ENCODE measurements at places on chromosomes 7 and 10. TPM values are rescaled to one million over a fixed set of nuclear protein-coding genes. Genes with fewer than 3 reads are reported as not detected.

DNA sequence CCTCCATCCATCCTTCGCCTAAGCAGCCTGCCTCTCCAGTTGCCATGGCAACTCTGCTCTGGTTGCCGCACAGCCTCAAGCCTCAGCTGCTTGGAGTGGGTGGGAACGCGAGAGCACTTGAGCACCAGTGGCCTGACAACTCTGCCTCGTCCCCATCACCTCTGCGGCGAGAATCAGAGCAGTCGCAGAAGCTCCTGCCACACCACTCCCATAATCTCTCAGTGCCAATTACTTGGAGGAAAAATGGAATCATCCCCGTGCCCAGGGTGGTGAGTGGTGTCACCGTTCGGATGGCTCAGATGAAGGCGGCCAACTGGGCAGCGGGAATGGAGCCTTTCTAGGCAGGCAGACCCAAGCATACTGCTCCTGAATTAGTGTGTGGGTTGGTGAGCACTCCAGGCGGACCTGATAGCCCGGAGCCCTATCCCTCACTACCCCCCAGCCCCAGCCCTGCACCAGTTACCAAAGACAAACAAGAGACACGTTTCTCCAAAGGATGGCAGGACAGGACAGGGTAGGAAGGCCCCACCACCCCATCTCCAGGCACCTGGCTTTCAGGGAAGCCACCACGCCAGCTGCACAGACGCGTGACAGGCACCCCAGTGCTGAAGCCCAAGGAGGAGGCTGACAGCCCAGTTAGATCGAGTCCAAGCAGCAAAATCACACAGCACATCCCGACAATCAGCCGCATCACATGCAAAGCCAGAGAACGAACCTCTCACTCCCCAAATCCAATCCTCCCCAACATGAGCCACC is 335.4 kb downstream of the PTPRN2 start:
- no peak for DNase-seq

DNA sequence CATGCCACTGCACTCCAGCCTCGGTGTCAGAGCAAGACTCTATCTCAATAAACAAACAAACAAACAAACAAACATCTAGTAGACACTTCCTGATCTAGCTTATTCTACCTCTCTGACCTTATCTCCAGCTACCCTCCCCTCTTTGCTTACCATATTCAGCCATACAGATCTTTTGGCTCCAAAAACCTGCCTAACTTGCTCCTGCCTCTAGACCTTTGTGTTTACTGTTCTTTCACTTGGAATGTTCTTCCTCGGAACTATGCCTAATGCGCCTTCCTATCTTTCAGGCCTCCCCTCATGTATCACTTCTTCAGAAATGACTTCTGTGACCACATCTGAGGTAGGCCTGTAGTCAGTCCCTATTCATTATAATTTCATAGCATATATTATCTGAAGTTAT is 20.3 kb upstream of the WNT8B start:
- DNase-seq: no peak

DNA sequence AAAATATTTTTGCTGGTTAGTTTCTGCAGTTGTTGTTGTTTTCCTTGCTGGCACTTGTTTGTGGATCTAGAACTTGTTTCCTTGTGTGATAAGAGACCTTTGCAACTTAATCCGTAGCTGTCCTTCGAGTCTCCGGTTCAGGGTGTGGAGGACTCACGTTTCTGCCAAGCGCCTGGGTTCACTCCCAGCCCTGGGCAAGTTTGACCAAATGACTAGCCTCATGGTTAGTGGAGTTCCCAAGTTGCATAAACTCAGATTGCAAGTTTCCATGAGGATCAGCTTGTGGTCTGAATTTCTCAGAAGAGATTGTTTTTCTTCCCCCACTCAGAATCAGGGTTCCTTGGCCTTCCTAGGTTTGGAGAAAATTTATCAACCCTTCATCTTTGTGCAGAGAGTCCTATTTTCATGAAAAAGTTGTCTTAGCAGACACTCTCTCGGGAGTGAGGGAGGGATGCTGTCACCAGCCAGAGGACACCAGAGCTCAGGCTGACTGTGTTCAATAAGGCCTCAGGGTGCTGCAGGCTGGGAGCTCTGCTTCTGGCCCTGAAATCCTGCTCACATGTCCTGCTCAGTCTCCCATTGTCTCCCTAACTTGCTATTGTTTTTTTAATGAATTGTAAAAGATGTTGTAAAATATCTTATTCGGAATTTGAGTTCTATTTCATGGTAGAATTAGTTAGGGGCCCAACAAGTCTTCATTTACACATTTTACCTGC is 377.7 kb upstream of the KLF6 start:
- no peak for DNase-seq

DNA sequence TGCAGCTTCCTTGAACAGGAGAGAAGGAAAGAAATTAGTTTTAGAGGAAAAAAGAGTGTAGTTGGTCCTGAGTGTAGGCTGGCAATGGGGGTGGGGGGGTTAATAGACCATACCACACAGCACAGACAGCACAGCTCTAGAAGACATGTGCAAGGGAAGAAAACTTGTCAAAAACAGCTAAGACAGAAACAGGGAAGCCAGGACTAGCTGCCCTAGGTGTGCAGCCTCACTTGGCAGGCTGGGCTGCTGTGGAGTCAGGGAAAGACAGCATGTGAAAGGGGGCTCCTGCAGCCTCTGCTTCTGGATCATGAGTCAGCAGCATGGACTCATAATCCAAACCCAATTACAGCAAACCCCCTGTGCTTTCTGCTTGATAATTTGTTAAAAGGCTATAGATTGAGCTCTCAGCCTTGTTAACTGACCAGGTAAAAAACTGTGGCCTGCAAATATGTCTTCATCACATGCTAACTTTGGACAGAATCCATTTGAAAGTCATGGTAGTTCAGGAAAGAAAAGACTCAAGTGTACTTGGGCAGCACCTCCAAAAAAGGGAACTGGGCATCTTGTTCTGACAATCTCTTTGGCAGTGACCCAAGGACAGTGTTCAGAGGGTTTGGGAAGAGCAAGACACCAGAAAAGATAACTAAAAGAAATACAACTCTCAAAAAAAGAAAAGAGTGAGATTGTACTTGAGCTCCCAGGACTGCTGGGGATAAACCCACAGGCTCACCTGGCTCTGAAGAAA is 142.2 kb upstream of the VWC2 start:
- no peak for DNase-seq

GRCh38 chr7:107007007-107007891 is 37.3 kb upstream of the PRKAR2B start:
- no peak for DNase-seq

- DNase-seq: no peak
These were observed 4.5 kb downstream of the PRAP1 start for GRCh38 chr10:133351408-133352318.

DNA sequence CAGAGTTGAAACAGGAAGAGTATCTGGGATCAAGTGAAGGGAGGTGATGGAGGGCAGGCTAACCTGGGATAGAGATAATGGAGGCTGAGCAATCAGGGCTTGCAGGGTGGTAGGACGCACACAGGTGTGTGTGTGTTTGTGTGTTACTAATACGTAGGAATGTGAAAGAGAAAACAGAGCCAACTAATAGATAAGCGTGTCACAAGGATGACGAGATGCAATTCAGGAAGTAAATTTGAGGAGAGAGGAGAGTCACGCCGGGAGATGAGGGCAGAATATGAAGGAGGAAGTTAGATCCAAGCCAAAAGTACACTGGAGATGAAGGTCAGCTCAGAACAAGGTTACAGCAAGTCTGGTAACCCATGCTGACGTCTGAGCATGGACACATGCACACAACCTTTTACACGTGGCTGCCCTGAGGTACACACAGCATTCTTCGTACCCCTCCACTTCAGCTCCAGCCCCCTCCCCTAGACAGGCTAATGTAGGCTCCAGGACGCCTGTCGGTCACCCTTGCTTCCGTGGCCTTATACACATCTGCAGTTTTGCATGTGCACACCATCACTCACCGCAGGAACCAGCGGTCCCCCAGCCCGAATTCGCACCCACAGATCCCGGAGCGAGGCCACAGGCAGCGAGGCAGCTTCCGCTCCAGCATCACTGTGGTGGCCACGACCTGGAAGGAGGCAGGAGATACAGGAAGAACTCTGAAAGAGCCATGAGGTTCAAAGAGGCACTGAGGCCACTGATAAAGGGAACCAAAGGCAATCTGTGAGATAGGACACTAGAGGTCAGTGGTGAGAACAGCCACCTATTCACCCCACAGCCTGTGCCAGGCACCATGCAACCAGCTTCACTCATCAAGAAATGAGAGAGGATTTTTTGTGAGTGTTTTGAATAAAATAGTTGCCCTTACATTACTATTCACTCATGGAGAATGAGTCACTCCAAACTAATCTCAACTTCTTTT is 23.7 kb upstream of the TRPV6 start:
- no peak for DNase-seq

DNA sequence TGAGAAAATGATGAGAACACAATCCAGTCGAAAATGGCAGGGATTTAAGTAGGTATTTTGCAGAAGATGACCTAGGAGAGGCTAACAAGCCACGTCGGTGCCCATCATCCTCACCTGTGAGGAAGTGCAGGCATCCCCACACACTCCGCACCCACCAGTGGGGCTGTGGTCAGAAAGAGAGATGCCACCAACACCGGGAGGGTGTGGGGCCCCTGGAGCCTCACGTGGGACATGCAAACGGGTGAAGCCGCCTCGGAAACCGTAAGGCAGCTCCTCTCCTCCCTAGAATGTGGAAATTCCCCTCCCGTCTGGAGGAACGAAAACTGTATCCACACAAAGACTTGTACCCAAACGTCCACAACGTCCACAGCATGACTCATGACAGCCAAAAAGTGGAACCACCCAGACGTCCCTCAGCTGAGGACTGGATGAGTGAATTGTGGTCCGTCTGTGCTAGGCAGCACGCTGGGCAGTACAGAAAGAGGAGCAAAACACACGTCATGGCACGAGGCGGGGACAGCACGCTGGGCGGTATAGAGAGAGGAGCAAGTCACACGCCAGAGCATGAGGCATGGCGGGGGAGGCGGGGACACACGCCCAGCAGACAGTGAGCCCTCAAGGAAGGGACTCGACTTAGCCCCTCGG is 246.0 kb downstream of the ELFN1 start:
- DNase-seq: peak; percentile 25

DNA sequence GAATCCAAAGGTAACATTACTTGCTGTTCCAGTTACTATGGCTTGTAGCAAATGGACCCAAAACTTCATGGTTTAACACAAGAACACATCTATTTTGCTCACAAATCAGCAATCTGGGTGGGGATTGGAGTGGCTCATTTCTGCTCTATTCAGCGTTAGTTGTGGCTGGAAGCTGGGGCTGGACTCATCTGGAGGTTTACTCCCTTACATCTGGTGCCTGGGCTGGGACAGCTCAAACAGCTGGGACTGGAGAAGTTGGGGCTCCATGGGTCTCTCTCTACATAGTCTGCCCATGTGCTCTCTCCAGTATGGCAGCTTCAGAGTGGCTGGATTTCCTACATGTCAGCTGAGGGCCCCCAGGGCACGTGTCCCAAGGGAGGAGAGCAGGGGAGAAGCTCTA is 33.7 kb upstream of the NAMPT start:
- no peak for DNase-seq

- DNase-seq: peak; percentile 8
These were observed 8.1 kb downstream of the CHN2 start for GRCh38 chr7:29202651-29203069.

- DNase-seq: no peak
These were observed 27.1 kb downstream of the NMT2 start for GRCh38 chr10:15141136-15142054.

DNA sequence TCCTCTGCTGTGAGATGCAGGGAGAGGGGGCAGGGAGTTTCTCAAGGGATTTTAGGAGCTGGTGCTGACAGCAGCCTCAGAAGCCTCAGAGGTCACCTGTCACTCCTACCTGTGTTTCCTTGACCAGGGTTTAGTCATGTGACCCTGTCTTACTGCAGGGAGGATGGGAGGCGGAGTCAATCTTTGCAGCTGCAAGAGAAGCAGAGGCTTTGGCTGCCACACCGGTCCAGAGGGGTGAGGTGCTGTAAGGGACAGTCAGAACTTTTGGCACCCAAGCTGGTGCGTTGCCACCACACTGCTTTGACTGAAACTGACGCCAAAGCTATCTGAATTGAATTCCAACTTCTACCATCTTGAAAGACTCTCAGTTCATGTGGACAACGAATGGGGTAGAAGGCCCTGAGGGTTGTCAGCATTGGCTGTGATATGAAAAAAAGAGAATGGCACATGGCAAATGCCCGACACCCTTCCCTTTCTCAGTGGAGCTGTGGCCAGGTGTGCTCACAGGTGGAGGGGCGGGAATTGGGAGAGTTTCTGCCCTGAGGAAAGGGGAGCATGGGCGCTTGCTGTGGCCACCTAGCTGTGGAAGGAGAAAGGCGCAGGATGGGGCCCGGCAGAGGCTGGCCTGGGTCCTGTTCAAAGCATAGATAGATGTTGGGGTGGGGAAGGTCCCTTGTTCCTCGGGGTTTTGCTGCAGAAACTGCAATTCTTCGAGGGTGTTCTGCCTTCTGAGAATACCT is 69.3 kb downstream of the ARHGAP22 start:
- DNase-seq: no peak

DNA sequence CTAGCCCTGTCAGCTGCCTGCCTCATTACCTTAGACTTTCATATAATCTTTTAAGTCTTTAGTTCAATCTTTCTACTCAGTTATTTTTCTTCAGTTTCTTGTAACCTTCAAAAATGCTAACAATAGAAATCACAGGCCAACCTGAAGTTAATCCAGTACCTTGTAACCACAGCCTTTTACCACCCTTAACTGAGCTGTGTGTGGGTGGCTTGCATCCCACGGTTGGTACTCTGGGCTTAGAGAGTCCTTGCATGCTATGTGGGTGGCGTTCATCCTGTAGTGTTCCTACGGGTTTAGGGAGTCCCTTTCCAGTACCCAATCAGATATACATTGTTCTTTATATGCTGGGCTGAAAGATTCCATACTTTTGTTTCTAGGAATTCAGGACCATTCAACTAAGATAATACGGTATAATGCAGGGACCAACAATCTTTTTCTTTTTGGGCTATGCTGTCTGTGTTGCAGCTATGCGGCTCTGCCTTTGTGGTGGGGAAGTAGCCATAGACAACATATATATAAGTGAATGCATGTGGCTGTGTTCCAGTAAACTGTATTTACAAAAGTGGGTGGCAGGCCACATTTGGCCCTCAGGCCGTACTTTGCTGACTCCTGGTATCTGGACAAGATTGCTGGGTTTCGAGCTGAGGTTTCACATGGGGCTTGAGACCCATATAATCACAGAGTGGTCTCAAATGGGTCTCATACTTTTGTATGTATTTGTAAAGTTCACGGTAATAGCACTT is 280.8 kb upstream of the LRGUK start:
- no peak for DNase-seq

GRCh38 chr7:28988091-28988490 is 30.0 kb upstream of the TRIL start:
- no peak for DNase-seq

The NUTM2E gene
- not detected for total RNA-seq

The LAMB1 gene
- 84.8 TPM for total RNA-seq

The LRIT1 gene
- 0.17 TPM for total RNA-seq
